NB4 (cell line): ENCODE measurements at places on chromosomes 12 and 14.
A peak's percentile ranks its signal among the peaks of the same experiment; 100 is the strongest.

- DNase-seq = no peak
These were observed 67.8 kb upstream of the NAP1L1 start for GRCh38 chr12:76152181-76152807.

DNA sequence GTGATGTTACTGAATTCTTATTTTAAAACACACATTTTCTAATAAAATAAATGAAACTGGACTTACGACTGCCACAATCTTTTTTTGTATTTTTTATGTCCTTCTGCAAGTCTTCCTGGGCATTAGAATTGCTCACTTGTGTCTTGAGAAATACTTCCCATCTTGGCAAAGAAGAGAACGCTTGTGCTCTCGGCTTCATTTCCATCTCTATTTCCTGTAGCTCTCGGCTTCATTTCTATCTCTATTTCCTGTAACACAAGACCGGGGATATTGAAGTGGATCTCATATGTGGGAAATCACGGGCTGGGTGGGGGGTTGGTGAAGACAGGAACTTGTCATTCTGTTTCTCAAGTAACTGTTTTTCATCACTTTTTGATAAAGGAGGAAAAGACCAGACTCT, 77.9 kb downstream of the EP400 start:
- DNase-seq = no peak

DNA sequence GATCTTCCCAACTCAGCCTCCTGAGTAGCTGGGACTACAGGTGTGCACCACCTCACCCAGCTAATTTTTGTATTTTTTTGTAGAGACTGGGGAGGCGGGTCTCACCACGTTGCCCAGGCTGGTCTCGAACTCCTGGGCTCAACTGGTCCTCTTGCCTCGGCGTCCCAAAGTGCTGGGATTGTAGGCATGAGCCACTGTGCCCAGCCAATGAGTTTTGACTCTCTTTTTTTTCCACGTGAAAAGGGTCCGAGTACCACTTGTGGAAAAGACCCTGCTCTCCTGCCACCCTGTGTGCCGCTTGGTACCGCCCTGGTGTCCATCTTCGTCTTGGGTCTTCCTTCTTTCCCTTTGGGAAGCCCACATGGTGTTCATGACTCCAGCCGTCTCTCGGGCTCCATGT, 17.6 kb downstream of the TEDC1 start:
- DNase-seq = no peak

GRCh38 chr14:81062816-81063215, 107.4 kb downstream of the TSHR start:
- peak; percentile 44 for DNase-seq

DNA sequence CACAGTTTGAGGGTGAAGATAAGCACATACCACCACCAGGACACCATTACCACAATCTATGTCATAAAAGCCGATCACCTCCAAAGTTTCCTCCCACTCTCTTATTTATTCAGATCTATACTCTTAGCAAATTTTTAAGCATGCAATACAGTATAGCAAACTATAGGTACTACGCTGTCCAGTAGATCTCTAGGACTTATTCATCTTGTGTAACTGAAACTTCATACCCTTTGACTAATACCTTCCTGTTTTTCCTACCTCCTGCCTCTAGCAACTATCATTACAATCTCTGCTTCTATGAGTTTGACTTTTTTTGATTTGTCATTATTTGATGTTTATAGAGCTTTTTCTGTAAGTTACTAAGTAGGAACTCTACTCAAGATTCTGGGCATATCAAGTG, 84.5 kb upstream of the MANSC4 start:
- DNase-seq = no peak

DNA sequence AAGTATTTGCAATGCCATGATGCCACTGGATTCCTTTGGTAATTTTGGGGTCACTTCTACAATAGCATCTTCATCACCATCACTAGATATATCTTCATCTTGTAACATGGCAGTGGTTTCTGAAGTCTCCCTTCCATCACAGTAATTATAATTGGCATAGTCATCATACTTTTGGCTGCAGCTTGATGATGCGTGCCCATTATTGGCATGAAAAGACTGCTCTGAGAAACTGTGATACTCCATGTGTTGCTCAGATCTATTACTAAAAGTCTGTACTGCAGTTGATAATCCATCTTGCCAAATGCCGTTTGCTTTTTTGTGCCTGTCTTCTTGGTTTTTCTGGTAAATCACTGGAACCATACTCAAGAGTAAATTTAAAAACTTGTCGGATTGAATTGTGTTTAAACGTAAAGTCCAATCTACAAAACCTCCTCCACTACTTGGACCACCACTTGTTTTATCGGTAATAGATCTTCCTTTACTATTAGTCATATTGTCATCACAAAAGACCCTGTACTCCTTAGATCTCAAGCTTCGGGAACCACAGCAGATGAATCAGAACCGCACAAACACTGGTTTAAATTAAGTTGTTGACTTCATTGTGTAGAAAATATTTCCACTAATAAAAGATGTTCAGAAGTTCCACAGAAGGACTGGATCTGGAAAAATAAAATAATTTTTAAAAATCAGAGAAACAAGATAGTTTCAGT, 29.9 kb downstream of the SLC41A2 start:
- DNase-seq = no peak

DNA sequence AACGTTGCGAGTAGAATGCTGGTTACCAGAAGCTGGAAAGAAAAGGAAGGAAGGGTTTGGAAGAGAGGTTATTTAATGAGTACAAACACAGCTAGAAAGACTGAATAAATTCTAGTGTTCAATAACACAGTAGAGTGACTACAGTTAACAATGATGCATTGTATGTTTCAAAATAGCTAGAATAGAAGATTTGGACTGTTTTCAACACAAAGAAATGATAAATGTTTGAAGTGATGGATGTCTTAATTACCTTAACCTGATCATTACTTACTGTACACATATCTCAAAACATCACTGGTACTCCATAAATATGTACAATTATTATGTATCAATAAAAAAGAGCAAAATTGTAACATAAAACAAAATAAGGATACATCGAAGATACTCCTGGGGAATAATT, 1221.8 kb upstream of the SEL1L start:
- no peak for DNase-seq

- DNase-seq = no peak
These were observed 11.1 kb upstream of the CIPC start for GRCh38 chr14:77086951-77087350.

DNA sequence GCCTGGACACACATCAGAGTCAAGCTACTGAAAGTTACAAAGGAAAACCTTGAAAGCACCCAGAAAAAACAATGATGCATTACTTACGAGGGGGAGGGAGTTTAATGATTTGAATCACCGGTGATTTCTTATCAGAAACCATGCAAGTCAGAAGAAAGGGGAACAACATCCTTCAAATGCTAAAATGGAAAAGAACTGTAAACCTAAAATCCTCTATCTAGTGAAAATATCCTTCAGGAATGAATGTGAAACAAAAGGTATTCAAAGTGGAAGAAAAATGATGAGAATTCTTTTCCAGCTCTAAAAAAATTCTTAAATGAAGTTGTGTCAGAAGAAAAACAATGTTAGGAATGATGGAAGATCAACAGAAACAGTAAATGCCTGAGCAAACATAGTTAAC, 16.8 kb downstream of the SCAF11 start:
- DNase-seq = no peak

- DNase-seq = no peak
These were observed 32.3 kb upstream of the OR10A7 start for GRCh38 chr12:55188573-55188972.
